CD4-positive, alpha-beta T cell treated with Interleukin-17A for 1 hour (primary cell): ENCODE measurements at places on chromosomes 5 and 9.
A peak's percentile ranks its signal among the peaks of the same experiment; 100 is the strongest.

- DNase-seq: no peak
Observed at GRCh38 chr5:88688984-88689667, 193.9 kb downstream of the MEF2C start.

- no peak for DNase-seq
Observed at GRCh38 chr9:110064803-110065202, 143.2 kb downstream of the C9orf152 start.

GRCh38 chr5:116520771-116521170, 53.9 kb downstream of the SEMA6A start:
- DNase-seq: no peak

DNA sequence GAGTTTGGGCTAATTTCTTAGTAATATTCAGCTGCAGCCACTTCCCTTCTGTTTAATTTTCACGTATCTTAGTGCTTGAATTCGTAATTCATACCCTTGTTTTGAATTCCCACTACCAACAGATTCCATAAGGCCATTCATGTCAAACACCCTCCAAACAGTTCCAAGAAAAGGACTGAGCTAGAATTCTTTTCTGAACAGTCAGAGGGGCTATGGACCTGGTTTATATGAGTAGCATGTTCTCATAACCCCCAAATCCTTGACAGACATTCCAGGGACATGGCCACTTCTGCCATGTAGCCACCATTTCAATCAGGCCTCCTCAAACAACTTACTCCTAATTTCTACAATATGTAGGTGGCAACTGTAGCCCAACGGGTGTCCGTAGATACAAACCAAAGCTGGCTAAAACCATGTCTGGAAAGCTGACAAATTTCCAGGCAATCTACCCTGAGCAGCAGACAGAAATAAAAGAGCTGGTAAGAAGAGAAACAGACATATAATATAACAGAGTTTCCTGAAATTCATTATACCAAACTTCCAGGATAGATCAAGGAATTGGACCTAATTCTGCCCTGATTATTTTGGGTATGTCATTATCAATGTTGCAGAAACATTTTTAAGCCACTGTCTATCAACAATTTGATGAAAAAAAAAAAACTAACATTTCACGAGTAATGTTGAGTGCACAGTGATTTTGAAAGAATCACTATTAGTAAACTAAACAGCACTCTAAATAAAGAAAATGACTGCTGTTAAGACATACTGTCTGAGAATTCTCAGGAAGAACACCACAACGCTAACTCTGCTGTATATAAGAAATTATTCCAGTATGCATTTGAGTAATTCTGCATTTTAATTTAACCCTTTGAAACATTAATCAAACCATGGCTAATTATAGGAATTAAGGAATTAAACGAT, 40.7 kb downstream of the EBF1 start:
- no peak for DNase-seq

GRCh38 chr5:67192719-67193438, 3.7 kb downstream of the CD180 start:
- DNase-seq: no peak

DNA sequence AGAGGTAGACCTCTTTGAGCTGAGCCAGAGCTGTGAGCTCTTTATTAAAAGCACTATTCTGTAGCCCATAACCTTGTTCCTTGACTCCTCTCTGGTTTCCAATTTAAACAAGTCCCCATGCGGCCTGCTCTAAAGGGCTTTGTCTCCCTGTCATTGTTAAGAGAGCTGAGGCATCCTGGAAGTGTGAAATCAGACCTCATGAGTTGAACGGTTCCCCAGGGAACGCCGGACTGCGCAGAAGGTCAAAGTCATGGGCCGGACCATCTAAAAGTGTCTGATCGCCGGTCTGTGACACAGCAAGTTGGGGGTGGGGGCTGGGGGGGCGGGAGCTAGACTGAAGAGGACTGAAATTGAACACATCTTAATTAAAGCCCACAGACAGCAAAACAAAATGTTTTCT, 265.8 kb downstream of the SLF1 start:
- no peak for DNase-seq

- DNase-seq: no peak
Observed at GRCh38 chr9:91312717-91313325, 48.9 kb downstream of the AUH start.

GRCh38 chr9:132042324-132042723, 37.3 kb downstream of the MED27 start:
- no peak for DNase-seq

GRCh38 chr9:72807765-72808445, 144.9 kb downstream of the ALDH1A1 start:
- no peak for DNase-seq

GRCh38 chr5:151357097-151357496, 9.7 kb upstream of the SLC36A2 start:
- DNase-seq: no peak

DNA sequence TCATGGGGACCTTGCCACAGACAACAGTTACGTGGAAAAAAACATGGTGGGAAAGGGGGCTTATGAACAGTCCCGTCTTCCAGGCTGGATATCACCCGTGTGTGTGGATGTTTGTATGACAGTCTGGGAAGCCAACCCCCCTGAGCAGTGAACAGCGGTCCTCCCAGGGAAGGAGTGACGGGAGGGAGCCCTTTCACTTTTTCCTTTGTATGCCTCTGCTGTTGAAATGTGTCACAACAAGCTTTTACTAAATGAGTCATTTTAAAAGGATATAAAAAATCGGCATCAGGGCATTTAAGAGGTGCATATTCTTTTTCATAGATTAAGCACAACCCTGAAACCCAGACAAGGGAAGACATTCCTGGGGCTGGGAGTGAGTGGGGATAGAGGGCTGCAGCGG, 5.1 kb downstream of the MYMK start:
- no peak for DNase-seq

DNA sequence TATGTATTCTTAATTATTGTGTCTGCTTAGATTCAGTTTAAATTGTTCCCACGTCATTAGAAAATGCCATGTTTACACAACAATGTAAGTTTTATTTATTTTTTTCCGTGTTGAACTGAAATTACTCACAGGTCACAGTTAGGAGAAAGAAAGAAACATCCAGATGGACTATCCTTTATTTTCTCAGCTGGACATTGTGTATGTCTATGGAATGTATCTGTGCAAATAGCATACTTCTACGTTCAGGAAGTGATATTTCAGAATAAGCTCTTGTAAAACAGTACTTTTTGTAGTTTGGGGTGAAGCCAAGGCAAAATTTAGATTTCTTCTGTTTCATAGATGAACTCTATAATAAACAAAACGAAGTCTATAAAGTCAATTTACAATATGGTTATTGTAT, 249.0 kb upstream of the ZNF608 start:
- DNase-seq: no peak

GRCh38 chr9:23220957-23221356, 605.1 kb downstream of the ELAVL2 start:
- DNase-seq: no peak

DNA sequence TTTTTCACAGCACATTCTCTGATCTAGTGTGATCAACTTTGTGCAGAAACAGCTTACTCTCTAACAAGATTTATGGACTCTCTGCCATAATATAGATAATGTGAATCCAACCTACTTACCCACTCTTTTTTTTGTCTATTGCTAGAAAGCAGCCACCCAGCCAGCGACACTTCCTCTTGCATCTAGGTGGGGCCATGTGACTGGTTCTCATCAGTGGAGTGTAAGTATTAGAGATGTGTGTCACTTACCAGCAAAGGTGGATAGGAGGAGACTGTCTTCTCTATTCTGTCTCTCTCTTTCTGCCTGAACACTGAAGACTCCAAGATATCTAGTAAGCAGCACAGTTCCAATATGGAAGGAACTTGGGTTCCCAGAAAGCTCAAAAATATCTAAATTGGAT, 174.8 kb downstream of the MCTP1 start:
- DNase-seq: no peak

GRCh38 chr9:7229571-7229970, 471.8 kb downstream of the KDM4C start:
- DNase-seq: no peak

DNA sequence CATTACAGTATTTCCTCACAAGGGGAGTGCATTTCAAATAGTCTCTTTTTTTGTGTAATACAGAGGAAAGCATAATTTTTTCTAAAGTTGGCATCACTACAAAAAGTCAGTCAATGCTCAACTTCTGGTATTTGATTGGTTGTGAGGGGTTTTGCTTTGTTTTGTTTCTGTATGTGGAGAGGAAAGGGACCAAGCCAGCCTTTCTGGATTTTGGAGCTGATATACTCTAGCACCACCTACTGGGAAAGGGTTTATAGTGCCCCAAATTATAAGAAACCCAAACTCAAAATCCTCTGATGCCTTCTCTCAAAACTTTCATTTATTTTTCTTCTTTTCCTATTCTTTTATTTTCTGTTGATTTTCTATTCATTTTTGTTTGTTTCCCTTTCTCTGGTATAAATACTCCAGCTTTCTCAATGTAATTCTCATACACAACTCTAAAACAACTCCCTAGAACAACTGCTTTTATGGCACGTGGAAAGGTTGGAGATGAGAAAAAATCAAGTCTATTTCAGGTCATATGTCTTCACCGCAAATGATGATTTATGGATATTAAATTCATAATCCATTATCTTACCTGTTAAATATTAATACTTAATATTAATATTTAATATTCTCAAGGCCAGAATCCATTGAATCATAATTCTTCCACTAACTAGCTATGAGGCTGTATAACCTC, 69.5 kb upstream of the ANXA1 start:
- peak; percentile 39 for DNase-seq

DNA sequence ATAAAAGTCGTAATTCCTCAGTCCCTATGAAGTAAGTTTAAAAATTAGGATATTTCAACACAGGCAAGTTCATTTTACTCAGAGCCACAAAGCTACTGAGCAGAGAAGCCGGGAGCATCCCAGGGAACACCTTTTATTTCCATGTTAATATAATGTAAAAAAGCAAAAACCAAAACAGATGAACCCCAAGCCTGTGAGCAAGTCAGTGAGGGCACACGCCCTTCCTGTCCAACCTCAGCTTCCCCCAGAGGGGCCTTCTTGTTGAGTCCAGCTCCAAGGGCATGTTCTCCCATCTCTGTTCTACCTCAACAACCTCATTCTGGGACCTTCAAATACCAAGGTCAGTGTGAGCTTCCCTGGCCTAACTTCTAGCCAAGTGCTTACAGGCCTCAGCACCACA, 24.8 kb downstream of the NSUN2 start:
- DNase-seq: no peak

DNA sequence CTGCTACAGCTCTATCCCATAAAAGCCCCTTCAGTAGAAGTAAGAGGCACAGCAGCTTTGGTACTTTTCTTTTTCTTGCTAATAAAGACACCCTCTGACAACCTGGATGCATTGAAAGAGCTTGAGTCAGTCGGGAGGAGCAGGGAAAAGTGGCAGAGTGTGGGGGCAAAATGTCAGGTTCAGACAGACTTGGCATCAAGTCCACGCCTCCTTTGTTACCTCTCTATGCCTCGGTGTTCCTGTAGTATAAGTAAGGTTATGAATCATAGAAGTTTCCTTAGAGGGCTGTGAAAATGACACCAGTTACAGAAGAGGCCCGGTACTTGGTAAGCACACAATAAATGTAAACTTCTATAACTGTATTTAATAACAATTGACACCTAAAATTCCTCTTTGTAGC, 133.9 kb downstream of the ESM1 start:
- DNase-seq: no peak

- DNase-seq: no peak
Observed at GRCh38 chr5:82800826-82801225, 276.4 kb downstream of the TMEM167A start.

DNA sequence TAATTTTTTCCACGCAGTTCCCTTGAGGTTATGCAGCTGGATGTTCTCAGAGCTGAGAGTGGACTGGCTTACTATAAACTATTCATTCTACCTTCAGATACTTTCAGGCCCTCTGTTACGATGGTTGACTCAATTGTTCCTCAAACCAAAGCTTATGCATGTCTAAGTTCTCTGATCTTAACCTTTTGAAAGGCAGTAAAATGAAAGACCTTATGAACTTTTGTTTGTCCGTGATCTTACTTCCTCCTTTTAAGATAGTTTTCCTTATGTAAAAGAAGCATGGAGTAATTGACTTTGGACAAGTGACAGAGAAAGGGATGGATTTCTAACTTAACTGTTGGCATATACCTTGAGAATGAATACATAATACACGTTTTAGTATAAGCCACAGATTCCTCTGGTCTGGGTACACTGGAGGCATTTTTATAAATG, 575.7 kb downstream of the PDE4D start:
- DNase-seq: no peak

DNA sequence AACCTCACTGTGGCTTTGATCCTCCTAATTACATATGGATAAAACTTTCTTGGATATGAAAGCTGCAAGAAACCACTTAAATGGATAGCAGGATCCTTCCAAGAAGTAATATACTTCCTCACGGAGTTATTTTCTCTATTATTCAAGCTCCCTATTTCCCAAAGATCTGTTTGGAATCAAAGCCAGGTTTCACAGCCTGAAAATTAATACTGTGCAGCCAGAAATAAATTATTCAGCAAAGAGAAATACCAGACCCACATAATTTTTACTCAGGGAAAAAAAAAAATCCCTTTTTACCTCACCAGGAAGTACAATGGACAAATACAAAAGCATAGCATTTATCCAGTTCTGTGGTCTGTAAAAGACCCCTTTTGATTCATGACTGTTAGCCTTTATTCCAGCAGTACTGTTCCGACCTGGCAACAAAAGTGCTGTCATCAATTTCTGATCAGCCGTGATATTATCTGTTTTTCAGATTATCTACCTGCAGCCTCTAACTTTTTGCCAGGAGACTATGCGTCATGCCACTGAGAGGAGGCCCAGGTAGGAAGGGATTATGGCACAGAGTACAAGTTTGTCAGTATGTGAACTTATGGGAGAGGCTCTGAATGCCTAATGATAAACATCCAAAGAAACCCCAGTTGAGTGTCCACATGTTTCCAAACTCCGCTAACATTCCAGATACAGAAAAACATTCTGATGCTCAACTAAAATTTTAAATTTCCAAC, 57.0 kb downstream of the FBN2 start:
- no peak for DNase-seq

- no peak for DNase-seq
Observed at GRCh38 chr9:21854594-21854993, 52.2 kb downstream of the MTAP start.
